ENCODE measurements at places on chromosomes 4 and X.

- DNase-seq = no peak
Measured at GRCh38 chrX:44068043-44068442, 94.9 kb upstream of the NDP start.

- DNase-seq = no peak
Measured at GRCh38 chr4:3441501-3442459, at the start of gene HGFAC. Gene HGFAC, plus strand, starts transcription at chr4:3441968. Its CDS starts 34 bp downstream, at chr4:3442002.

GRCh38 chrX:72382202-72382595, 76.5 kb upstream of the CITED1 start:
- no peak for DNase-seq

DNA sequence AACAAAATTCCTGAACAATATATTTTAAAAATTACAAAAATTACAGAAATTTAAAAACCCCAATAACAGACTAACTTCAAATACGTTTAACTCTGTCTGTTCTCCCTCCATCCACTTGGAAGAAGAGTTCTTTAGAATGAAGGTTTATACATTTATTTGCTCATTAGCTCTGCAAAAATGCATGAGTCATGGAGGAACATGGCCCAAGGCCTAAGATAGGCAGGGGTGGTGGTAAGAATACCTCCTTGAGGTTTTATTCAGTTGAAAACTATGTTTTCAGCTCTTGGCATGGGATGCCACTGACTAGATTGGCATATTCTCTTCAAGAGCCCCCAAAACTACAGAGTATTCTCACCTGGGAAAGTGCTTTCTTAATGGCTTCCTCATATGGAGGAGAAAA, 8.8 kb upstream of the LRRC66 start:
- no peak for DNase-seq

DNA sequence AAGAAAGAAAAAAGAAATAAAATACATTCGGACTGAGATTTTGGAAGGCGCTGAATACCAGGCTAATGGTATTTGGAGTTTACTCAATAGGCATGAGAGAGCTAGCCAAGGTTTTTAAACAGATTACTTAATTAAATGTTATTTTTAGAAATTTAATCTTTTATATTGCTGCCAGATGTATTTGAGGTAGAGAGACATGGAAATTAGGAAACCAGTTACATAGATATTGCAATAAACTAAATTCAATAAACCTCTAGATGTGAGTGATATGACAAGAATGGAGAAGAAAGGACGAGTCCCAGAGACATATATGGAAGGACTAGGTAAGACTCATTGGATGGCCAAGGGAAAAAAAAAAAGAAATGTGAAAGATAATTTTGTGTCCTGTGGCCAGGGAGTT, 38.5 kb upstream of the IL13RA1 start:
- DNase-seq = no peak

All from GM13977 (cell line).